ENCODE measurements at places on chromosomes 6 and 20. TPM values are rescaled to one million over a fixed set of nuclear protein-coding genes. Genes with fewer than 3 reads are reported as not detected.

DNA sequence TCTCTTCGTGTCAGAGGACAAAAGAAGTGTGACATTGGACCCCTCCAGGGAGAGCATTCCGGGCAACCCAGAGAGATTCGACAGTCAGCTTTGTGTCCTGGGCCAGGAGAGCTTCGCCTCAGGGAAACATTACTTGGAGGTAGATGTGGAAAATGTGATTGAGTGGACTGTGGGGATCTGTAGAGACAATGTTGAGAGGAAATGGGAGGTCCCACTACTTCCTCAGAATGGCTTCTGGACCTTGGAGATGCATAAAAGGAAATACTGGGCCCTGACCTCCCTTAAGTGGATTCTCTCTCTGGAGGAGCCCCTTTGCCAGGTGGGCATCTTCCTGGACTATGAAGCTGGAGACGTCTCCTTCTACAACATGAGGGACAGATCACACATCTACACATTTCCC lies 9.5 kb upstream of the BTN3A3 start:
- DNase-seq = no peak

DNA sequence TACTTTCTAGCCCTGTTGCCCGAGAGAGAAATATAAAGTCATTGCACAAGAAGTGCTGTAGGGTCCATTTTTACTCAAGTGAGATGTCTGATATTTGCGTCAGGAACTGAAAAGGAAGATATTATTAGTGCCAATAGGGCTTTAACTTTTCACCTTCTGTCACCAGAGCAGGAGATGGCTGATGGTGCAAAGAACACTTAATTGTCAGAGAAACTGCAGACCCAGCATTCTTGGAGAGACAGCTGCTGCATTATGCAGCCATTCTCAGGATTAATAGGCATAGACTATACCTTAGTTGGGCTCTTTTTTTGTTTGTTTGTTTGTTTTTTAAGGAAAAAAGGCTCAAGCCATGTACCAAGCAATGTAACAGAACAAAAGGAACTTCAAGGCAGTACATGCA lies 179.4 kb downstream of the RPS12 start:
- no peak for DNase-seq

Gene SCGN
- total RNA-seq = 7.8 TPM

Gene EPHA7
- total RNA-seq = 10.8 TPM
